Inflammatory macrophage treated with lipopolysaccharide for 1 hour (primary cell): ENCODE measurements at places on chromosomes 3 and 15.
A peak's percentile ranks its signal among the peaks of the same experiment; 100 is the strongest.

- no peak for DNase-seq
These were observed 102.3 kb upstream of the GOLGA6L6 start for GRCh38 chr15:20643829-20644425.

DNA sequence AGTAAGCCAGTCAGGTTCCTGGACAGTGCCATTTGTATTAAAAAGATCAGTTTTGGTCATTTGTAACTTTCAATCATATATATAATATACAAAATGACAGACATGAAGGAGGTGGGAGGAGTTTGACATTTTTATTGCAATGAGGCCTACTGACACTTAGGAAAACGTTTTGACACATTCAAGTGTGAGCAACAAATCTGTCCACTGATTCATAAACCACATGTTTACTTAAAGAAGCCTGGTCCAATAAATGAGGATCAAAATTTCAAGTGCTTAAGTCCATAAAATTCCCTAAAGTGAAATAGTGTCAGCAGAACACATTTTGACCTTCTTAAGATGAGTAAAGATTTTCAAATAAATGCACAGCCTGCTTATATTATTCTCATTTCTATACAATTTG lies 137.3 kb downstream of the MECOM start:
- no peak for DNase-seq

DNA sequence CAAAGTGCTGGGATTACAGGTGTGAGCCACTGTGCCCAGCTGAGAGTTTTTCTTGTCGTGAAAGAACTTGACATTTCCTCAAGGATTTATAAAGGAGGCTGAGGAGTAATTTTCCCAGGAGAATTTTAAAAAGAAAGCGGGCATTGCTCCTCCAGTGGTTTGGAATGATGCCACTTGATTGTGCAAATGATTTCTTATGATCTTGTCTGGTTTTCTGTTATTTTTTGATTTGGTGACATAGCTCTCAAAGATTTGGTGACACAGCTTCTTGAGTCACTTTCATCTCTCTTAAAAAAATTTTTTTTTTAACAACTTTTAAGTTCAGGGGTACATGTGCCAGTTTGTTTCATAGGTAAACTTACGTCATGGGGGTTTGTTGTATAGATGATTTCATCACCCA lies 24.6 kb upstream of the NFKBIZ start:
- DNase-seq, result no peak

DNA sequence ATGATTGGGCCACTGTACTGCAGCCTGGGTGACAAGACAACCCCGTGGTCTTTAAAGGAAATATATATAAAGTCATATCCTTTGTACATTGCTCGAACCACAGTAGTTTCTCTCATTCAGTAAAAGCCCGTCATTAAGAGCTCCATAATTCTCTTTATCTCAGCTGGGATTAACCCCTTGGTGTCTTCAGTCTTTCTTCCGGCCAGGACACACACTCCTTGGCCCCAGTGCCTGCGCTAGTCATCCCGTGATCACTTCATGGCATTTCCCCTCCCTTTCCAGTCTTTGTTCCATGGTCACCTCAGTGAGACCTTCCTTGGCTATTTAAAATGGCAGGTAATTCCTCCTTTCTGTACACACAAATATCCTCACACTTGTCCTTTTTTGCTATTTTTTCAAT lies 3.3 kb downstream of the RPL35A start:
- no peak for DNase-seq

DNA sequence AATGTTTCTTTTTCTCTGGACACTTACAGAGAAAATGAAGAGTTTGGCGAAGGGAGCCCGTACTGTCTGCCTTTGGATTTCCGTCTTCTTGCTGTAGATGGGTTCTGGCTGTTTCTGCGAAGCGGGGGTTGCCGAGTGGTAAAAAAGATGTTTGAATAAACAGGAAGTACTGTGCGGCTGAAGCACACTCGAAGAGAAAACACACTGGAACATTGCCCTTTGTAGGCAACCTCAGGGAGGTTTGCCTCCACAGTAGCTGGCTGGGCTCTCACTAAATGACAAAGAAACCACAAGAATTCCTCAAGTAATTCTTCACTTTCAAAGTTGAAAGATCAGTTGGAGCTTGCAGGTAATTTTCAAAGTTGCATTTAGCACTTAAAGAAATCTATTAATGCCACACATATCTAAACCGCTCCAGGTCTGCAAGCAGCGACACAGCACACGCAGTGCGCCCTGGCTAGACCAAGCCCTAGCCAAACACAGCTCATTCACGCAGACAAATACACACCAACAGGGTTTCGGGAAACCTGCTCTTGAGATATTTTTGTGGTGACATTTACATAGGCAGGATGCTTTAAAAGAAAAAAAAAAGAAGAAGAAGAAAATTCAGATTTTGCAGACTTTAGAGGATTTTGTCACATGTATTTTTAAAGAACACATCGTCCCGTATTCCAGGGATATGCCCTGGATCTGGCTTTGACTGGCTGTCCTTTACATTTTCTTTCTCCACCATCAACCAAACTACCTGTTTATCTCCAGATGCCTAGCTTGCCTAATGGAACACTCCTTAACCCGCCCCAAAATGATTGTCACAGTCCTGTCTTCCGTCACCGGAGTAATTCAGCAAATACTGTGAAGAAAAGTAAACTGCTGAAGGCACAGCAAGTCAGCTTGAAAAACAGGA lies 452.8 kb downstream of the FOXP1 start:
- peak; percentile 67 for DNase-seq

GRCh38 chr3:12568747-12569146 lies 11.9 kb downstream of the MKRN2 start:
- no peak for DNase-seq

GRCh38 chr3:158109804-158110657 lies at the start of gene RSRC1:
Gene RSRC1 (plus strand): TSS chr3:158110089. CDS start chr3:158122105, 12,016 bp downstream.
- DNase-seq, result peak; percentile 86

- no peak for DNase-seq
These were observed 21.3 kb downstream of the MME start for GRCh38 chr3:155101398-155101797.
